LHCN-M2 (cell line): ENCODE measurements at places on chromosomes 5 and 9.

GRCh38 chr5:134122530-134122929 is 8.0 kb downstream of the TCF7 start:
- no peak for DNase-seq

- no peak for DNase-seq
Observed at GRCh38 chr5:1526190-1526631, 2.5 kb upstream of the LPCAT1 start.

DNA sequence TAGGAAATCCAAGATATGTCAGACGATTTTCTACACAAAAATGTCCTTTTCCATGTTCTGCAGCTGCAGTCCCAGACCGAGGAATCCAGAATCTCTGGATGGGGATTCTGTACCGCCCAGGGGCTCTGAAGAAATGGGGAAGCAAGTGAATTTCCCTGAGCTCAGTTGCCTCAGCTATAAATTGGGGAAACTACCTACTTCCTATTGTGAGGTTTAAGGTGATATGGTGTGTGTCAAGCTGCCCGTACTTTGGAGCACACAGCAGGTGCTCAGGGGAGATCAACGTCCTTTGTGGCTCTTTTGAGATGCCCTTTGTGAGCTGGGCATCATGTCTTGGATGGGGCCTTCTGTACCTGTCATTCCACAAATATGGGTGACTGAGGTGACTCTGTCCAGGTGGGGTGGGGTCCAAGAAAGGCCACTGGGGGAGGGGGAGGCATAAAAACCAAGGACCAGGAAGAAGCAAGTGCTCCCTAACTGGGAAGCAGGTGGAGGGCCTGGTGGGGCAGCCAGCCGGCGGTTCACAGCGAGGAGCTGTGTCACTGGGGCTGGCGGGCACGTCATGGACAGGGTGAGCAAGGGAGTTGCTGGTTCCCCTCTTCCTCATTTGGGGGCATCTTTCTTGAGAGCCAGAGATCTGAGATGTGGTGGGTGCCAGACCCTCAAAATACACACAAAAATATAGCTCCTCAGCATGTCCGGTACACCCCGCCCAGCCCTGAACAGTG is 116.0 kb downstream of the CRB2 start:
- DNase-seq: no peak

DNA sequence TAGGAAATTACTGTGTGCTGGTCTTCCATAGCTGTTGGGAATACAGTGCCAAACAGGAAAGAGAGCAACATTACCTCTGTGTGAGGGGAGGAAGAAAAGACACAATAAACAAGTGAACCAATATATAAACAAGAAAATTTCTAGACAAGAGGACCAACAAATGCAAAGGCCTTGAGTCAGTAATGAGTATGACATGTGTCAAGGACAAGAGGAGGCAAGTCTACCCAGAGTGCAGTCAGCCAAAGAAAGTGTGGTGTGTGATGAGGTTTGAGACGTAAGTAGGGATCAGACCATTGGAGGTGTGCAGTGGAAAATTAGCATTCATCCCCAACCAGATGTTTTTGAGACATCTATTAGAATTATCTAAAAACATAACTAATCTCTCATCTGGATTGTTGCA is 69.5 kb upstream of the CDH6 start:
- no peak for DNase-seq

- no peak for DNase-seq
Observed at GRCh38 chr5:149278451-149279210, 7.0 kb downstream of the AFAP1L1 start.

DNA sequence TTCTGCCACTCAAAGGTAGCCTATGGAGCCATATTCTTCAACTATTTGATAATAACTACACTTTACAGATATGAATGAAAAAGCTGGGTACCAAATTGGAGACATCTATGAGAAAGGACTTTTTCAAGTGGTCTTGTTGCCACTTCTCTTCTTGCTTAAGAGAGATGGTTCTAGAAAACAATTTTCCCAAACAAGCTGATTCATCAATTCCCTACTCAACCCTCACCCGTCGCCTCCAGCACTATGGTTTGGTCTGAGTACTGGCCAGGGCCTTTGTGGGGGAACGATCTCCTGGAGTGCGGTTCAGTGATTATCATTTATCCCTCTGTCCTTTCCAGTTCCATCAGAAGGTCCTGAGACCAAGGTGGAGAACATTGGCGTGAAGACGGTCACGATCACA is 56.8 kb downstream of the IL31RA start:
- no peak for DNase-seq

DNA sequence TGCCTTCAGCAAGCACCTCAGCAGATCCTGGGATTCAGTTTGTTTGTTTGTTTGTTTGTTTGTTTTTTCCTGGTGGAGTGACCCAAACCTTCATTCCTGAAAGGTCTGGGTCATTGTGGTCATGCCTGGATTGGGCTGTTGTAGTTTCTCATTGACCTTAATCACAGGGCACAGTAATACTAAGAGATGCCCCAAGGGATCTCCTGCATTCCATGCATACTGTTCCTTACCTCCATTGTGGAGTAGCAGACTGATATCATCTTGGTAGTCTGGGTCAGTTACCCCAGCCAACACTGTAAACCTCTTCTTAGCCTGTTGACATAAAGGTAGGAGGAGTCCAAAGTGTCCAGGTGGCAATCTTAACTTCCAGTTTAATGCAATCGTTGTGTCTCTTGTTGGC is 1466.7 kb upstream of the CDH9 start:
- DNase-seq: no peak

DNA sequence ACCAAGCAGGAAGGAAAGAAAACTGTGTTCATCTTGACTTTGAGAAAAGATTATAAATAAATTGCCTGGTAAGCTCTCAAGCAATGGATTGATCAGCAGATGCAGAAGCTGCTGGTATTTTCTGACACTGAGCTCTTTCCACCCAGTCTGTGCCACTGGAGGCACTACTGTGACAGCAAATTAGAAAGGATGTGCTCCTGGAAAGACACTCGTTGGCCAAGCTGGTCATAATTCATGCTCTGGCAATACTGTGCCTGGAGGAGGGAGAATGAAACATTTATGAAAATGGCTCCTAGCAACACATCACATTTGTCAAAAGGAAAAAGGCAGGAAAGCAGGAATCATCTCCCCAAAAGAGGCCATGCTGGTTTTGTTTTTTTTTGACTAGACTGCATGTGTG is 84.2 kb downstream of the CAVIN4 start:
- DNase-seq: no peak

GRCh38 chr5:132438917-132439316 is 51.7 kb downstream of the IRF1 start:
- DNase-seq: no peak

DNA sequence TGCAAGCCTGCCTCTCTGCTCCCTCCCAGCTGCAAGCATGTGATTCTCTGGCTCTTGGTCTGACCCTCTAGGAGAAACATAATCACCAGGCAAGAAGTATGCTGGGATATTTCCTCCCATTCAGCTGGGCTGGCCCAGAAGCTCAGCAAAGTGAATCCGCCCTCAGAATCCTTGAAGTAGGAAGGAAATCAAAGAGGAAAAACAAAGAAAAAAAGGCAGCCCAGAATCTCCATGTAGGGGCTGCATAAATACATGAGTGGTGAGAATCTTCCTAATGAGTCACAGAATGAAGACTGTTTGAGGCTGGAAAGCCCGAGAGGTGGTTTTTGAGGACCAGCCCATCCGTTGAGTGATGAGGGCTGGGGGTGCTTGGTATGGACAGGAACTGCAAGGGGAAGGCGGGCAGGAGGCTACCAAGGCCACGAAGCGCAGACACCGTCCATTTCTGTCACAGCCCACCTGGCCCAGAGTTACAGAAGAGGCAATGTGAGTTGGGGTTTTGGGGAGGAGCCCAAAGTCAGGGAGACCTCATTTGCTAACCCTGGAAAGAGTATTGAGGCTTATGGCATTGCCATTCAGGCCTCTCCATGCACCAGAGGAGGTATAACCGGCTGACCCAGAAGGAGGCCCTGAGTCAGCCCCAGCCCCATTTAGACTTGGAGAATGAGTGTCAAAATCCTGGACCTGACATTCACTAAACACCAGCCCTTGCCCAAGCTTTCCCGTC is 33.4 kb upstream of the TGFBR1 start:
- DNase-seq: peak; percentile 57

GRCh38 chr5:117195076-117195475 is 620.5 kb upstream of the SEMA6A start:
- DNase-seq: no peak

DNA sequence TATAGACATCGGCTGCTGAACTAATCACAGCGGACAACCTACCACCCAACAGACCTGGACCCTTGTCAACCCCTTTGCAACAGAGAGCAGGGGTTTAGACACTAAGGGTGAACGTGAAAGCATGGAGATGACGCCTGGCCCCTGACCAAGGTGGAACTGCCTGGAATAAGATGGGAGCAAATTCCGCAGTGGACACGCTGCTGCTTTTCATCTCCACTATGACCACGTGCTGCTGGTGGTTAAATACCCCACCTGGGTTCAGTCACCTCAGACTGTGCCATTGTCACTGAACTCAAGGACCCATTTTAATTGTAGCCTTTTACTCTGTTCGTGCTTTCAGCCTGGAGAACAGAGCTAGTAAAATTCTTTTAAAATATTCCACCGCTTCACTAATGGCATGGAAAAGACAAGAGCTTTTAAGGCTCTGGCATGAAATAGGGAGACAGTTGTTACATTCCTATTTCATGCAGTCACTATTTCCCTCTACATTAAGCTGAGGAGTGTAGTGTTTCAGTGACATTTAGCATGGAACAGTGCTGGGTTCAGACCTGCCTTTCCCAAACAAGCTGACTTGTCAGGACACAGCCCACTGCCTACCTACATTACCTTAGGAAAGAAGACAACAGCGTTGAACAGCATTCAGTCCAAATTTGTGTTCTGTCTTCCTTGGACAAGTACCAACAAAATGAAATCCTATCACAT is 96.8 kb downstream of the ANKRD18B start:
- DNase-seq: peak; percentile 67

- DNase-seq: no peak
Observed at GRCh38 chr9:79610019-79610631, 38.4 kb downstream of the TLE4 start.

- no peak for DNase-seq
Observed at GRCh38 chr5:133611357-133612248, 738 bp downstream of the FSTL4 start.

- no peak for DNase-seq
Observed at GRCh38 chr5:169933127-169933526, 47.2 kb downstream of the INSYN2B start.

- DNase-seq: no peak
Observed at GRCh38 chr5:151328734-151329133, 18.6 kb downstream of the SLC36A2 start.

GRCh38 chr9:7140401-7140800 is 382.6 kb downstream of the KDM4C start:
- no peak for DNase-seq

- peak; percentile 33 for DNase-seq
Observed at GRCh38 chr5:157046041-157046440, 12.9 kb downstream of the HAVCR1 start.

DNA sequence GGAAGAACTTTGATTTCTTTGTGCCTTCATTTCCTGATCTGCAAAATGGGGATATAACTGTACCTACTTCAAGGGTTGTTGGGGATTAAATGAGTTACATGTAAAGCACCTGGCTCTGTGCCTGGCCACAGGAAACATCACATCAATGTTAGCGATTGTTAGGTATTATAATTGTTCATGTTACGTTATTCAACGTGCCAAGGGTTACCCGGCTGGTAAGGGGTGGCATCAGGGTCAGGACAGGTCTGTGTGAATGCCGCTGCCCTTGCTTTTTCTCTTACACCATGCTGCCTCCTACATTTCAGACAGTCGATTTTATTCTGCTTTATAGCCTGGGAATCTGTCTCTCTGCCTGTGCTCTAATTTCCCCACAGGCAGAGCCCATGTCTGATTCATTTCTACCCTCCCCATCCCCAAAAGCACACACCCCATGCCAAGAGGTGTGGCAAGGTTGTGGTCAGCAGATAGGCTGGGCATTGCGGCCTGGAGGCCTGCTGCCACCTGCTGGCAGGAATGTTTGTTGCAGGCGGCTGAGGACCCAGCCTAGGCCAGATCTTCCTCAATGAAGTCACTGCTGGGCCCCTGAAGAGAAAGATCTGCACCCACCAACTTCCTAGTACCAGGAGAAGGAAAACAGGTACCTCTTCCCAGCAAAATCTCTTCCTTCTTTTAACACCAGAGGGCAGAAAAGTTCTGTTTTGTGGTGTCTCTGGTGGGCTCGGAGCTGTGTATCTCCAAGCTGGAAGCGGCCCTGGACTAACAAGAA is 5.3 kb downstream of the ANKS6 start:
- peak; percentile 96 for DNase-seq

DNA sequence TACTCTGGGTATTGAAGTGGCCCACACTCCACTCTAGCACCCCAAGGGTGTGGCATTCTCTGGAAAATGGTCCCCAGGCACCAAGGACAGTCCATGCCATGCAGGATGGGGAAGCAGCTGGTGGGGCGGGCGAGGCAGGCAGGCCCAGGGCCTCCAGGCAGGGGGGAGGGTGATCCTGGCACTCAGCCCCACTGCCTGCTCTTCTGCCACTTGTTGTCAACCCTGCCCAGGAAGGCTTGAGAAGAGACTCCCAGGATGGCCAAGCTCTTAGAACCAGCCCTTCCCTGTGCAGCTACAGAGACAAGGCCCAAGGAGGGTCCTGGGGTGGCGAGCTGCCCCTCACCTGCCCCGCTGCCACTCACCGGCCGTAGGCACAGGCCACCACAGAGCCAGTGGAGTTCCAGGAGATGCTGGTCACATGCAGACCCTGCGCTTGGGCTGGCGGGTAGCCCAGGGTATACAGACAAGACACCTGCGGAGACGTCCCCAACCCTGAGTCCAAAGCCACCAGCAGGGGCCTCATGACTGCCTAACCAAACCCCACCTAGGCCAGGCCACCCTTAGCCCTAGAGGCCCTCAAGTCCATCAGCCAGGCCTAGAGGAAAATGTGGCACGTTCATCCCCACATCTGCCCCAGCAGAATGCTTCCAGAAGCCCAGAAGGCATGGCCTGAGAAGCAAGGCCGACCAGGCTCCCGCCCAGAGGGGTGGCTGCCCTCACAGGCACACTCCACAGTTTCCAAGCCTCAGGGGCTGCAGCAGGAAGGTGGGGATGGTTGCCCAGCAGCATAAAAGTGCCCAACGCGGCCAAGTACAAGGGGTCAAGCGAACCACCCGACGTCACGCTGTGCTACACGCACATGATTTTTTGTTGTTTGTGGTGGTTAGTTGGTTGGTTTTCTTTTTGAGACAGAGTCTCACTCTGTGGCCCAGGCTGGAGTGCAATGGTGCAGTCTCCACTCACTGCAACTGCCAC is 19.8 kb downstream of the DYNC2I2 start:
- DNase-seq: peak; percentile 35

- DNase-seq: no peak
Observed at GRCh38 chr5:167050568-167051401, 1240.7 kb upstream of the WWC1 start.

GRCh38 chr5:100755435-100755834 is 147.6 kb downstream of the ST8SIA4 start:
- peak; percentile 44 for DNase-seq
